ENCODE measurements at places on chromosomes 2 and 18. TPM values are rescaled to one million over a fixed set of nuclear protein-coding genes. Genes with fewer than 3 reads are reported as not detected.

Gene AOX1
- 27.0 TPM for total RNA-seq

Gene SGPP2
- 5.4 TPM for total RNA-seq

- DNase-seq: no peak
Measured at GRCh38 chr18:75438891-75439290, 11.4 kb upstream of the SMIM21 start.

Gene STAT1
- 76.7 TPM for total RNA-seq

Gene RGPD8
- total RNA-seq: 11.5 TPM

Data from left cardiac atrium (tissue), 4 donors.